ENCODE measurements at places on chromosomes 16 and 17. TPM values are rescaled to one million over a fixed set of nuclear protein-coding genes. Genes with fewer than 3 reads are reported as not detected.

Gene GLIS2
- 5.3 TPM for total RNA-seq

Gene G6PC1
- total RNA-seq: not detected

GRCh38 chr16:69522041-69522578 lies 43.7 kb upstream of the NFAT5 start:
- DNase-seq: no peak

DNA sequence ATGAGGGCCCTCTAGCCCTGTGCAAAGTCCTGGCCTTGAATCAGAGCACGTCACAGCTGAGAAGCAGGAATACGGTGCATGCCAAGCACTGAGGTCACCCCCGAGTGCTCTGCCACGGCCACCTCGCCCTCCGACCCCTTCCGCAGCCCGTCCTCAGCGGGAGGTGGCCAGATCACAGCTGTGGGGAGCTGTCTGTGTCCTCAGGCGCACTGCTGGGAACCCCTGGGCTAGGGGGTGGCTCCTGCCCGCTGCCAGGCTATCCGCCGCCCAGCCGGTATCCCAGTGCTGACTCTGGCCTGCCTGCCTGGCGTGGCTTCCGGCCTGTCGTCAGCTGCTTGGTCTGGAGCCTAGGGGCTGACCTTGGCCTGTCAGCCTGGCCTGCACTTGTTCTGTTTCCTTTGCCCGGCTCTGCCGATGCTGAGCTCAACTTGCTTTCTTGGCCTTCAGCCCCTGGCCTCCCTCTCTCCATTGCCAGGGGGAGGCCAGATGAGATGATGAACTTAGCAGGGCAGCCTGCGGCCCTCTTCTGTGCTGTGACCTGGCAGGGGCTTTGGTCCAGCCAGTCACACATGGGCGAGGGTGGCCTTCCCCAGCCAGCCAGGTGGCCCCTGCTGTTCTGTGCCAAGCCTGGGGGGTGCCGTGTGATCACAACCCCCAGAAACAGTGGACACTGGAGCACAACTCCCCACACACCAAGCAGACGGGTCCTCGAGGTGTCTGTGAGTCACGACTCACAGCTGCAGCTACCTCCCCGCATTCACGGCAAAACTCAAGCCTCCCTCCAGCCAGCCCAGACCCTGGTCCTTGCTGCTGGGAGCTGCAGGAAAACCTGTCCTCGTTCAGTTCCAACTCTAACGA lies 77.3 kb downstream of the ZDHHC7 start:
- DNase-seq: no peak

Gene PABPN1L
- not detected for total RNA-seq

Data from foreskin keratinocyte (primary cell).